ENCODE measurements at places on chromosomes 13 and 19. TPM values are rescaled to one million over a fixed set of nuclear protein-coding genes. Genes with fewer than 3 reads are reported as not detected.

DNA sequence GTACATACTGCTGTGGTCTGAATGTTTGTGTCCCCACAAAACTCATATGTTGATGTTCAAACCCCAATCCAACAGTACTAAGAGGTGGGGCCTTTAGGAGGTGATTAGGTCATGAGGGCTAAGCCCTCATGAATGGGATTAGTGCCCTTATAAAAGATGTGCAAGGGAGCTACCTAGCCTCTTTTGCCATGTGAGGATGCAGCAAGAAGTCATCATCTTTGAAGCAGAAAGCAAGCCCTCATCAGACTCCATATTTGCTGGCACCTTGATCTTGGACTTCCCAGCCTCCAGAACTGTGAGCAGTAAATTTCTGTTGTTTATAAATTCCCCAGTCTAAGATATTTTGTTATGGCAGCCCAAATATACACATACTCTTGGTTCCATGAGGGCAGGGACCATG lies 33.9 kb downstream of the PEG3 start:
- DNase-seq = no peak

- no peak for DNase-seq
Observed at GRCh38 chr19:16201011-16201391, 3.3 kb downstream of the AP1M1 start.

DNA sequence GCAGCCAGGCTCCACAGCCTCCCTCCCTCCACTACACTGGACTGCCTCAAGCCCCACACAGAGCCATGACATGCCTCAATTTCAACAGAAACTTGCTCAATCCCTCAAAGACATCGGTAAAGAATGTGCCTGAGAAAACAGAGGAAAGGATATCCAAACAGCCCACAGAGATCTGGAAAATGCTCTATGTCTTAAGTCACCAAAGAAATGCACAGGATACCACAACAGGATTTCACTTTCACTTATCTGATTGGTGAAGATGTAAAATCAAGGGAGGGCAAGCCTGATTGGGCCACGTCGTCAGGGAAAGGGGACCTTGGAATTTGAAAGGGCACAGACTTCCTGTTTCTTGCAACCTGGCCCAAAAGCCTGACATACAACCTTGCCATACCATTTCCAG lies 14.2 kb downstream of the CACNA1A start:
- no peak for DNase-seq

DNA sequence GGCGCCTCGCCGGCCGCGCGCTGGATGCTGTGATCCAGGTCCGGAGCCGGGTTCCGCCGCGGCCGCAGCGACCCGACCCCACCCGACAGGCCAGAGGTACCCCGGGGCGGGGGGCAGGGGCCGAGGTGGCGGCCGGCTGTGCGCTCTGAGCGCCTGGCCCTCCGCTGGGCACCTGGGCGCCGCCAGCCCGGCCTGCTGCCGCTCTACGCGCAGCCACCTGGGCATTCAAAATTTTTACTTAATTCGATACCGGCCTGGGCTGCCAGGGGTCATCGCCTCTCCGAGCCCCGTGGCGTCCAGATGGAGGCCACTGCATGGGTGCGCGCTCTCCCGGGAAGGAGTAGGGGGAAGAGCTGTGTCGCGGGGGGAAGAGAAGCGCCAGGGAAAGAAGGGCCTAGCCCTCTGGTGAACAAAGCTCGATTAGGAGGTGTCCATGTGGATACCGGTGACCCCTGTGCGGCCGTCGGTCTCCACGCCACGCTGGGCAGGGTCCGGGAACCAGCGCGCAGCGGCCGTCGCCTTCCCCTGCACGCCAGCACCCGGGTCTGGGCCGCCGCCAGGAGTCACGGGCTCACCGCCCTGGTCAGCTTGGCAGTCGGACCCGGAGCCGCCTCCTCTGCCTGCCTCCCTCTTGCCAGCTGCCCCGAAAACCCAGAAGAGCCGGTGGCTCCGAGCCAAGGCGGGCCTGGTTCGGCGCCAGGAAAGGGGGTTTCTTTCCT lies 666 bp downstream of the BIVM start:
- DNase-seq = peak; percentile 84

DNA sequence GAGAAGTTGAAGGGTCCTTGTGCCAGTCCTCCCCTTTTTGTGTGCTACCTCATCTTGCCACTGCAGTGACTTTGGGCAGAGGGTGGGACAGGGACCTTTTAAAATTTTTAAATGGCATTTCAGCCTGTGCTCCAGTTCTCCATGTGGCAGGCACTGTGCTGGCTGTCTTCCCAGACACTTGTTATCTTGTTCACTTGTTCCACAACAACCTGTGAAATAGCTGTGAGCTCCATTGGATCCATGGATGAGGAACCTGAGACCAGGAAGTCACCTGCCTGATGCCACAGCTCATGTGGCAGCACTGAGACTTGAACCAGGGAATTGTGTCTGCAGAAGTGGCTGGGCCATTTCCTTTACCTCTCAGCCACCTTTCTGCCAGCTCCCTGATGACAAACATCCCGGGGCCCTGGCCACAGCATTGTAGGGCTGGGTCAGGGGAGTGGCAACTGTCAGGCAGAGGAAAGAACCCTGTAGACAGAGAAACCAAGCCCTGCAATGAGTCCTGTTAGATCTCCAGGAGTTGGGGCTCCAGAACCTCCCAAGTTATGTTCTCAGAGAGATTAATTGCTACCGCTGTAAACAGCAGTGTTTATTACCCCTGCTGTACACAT lies 6.4 kb downstream of the EGLN2 start:
- no peak for DNase-seq

GRCh38 chr19:49216071-49216470 lies 58.5 kb downstream of the TRPM4 start:
- peak; percentile 49 for DNase-seq

DNA sequence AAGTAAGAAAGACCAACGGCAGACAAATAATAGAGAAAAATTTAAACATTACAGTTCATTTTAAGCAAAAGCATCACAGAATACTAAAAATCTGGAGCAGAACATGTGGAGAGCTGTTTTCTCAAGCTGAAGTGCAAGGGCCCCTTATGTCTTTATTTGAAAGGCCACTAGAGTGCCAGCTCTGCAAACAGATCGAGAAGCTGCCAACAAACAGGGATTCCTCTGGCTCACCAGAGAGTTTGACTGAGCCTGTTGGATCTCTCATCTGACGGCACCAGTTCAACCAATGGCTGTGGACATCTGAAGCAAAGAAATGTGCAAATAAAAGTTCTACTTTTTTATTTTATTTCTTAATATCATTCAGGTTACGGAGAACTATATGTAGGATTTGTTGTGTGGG lies 119.7 kb downstream of the COL4A2 start:
- no peak for DNase-seq

DNA sequence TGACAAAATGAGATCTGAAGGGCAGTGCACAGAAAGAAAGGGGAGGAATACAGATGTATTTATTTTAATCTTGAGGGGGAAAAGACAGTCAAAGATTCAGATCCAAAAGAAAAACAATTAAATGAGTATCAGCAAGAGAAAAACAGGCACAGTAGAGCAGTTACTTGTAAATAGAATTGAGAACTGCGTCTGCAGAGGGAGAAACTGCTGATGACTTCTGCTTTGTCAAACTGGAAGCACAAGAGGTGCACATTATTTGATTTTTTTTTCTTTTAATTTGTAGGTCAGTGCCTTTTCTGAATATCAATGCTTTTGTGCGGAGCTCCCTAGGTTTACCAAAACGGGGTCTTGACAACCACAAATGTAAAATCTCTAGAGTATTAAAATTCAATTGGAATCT lies 37.3 kb downstream of the EFNB2 start:
- no peak for DNase-seq

DNA sequence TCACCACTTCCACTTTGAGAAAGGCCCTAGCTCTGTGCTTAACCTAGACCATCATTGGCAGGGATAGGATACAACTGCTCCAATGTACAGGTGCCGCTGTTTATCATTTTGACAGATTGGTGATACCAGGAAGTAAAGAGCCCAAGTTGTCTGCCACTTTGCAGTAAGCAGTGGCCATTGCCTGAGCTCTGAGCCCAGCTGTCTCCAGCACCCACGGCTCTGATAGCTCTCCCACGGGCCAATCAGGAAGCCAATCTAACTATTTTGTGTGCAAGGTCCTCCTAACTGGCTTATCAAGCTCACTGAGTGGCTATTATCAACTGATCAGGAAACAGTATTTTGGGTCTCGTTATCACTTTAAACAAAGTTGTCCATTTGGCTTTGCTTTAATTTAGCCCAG lies 181.1 kb downstream of the DCT start:
- no peak for DNase-seq

GRCh38 chr19:658916-659839 lies 3.8 kb downstream of the RNF126 start:
- DNase-seq = peak; percentile 92

DNA sequence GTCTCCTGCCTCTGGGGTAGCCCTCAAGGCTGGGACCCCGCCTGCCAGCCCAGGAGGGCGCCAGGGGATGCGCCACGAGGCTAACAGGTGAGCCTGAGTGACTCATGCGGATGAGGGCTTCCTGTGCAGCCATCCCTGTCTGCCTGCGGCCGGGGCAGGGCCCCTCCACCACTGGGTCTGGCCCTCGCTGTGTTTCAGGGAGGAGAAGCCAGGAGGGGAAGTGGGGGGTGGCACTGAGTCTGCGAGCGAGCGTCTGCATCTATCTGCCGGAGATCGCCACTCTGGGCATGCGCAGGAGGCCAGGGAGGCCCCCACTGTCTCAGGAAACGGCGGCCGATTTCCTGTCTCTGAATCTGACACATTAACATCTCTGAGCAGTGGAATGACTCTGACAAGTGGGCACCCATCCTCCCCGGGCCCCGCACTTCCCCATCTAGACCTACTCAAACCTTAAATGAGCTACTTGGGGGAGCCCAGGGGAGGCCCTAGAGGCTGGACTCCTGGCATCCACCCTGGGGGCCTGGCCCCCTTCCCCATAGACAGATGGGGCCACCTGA lies 19.7 kb downstream of the RFX1 start:
- peak; percentile 97 for DNase-seq

DNA sequence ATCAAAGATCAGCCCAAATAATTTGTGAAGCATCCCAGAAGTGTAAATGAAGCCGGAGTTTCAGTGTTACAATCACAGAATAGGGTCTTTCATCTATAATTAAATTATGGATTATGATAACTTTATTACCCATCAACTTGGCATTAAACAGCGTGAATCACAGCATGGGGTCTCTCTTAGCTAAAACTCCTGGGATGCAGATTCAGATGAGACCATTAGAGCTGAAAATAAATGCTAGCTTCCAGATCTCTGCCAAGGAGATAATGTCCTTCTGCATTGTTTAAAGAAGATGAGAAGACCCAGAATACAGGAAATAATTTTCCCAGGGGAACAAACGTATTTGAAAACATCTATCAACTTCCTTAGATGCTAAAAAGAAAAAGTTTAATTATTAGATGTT lies 546.0 kb upstream of the PCDH9 start:
- no peak for DNase-seq

DNA sequence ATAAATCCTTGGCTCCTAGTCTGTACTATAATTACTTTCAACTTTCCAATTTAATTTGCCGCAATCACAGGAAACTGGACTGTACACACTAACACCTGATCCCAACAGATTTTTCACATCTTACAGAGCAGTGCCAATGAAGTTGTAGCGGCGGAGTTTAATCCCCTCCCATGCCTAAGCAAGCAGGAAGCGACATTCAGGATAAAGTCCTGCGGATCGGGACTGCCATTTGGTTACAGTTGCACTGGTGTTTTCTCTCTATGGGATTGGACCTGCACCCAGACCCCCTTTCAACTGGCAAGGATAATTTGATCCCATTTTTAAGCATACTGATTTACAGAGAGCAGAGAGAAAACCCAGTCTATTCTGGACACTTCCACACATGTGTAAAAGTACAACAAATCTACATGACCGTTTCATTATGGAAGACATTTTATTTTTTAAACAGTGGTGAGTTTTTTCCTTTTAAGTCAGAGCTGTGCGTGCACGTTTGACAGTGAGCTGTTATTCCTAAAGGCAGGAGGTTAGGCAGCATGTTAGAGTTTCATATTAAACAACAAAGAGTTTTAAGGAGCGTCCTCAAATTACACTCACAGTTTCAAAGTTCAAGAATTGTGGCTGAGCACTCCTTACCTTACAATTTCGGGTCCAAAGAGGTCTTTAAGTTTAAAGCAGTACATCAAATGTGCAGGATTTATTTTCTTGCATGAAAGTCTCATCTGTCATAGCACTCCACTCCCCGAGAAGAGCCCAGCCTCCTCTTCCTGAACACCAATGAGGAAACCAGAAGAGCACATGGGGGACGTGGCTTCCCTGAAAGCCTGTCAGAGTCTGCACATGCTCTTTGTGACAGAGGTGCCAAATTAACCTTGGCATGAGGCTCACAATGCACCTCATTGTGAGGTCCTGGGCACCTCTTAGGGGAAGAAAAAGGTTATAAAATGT lies 141.6 kb upstream of the RFC3 start:
- no peak for DNase-seq

DNA sequence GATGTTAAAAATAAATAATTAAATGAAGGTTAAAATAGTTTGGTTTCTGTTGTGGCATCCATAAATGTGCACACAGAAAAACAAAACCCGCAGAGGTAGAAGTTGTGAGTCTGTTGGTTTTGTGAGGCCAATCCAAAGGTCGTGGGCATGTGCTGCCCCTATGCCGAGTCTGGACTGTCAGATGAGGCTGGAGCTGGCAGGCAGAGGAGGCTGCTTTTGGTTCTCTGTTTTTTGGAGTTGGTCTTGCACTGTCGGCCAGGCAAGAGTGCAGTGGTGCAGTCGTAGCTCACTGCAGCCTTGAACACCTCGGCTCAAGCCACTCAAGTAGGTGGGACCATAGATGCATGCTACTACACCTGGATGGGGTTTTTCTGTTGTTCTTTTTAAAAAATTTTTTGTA lies 43.7 kb downstream of the TSSK6 start:
- DNase-seq = no peak

GRCh38 chr19:11560404-11561051 lies 1.5 kb upstream of the ELOF1 start:
- no peak for DNase-seq

DNA sequence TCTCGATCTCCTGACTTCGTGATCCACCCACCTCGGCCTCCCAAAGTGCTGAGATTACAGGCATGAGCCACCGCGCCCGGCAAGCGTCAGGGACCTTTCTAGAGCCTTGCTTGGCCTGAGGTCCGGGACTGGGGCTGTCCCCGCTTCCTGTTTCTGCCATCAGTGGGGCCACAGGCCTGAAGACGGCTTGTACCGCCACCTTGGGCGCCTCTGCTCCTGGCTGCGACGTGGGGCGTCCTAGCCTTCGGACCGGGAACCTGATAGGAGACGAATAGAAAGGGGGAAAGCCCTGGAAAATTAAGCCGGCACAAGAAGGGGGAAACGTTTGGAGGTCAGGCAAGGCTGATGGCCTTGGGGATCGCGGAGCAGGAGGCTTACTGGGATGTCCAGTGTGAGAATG lies 35.1 kb downstream of the RNF6 start:
- no peak for DNase-seq

- DNase-seq = no peak
Observed at GRCh38 chr13:29210676-29211075, 384.8 kb downstream of the SLC7A1 start.

GRCh38 chr19:49210108-49210900 lies 52.7 kb downstream of the TRPM4 start:
- DNase-seq = peak; percentile 85

GRCh38 chr19:35657904-35658700 lies 8.2 kb upstream of the UPK1A start:
- DNase-seq = no peak

FLT3LG gene
- 12.0 TPM for total RNA-seq

CEACAM4 gene
- 1.4 TPM for total RNA-seq

SIGLEC6 gene
- total RNA-seq = 1.6 TPM

PRX gene
- total RNA-seq = 3.5 TPM

VSIG10L gene
- 2.0 TPM for total RNA-seq

MRPS12 gene
- 17.8 TPM for total RNA-seq

PODNL1 gene
- 8.7 TPM for total RNA-seq

ZNF665 gene
- total RNA-seq = 3.5 TPM

C19orf85 gene
- not detected for total RNA-seq

KLF1 gene
- total RNA-seq = 0.33 TPM

ATP4B gene
- total RNA-seq = not detected

LILRB1 gene
- 8.2 TPM for total RNA-seq

All from posterior vena cava (tissue), 2 donors.